ENCODE measurements at places on chromosomes 4 and X.

DNA sequence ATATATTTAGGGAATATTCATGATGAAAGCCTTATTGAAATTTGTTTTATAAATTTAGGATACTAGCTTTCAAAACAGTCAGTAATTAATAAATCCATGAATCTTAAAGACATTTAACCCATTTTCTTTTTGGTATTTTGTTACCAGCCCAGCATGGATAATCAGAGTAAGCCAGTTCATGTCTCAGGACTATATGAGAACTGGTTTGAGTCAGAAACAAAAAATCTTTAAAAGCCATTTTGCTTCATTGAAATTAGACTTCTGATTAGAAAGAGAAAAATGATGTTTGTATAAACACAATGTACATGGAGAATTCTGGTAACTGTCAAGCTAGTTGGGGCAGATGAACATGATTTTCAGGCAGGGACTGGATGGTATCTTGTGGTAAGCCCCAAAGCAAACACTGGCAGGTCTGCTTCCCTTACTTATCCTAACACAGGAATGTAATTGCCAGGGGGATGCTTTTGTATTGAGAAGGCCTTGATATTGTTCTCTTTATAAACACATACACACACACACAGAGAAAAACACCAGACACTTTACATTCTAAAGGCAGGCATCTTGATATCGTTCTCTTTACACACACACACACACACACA, 9.4 kb downstream of the ARHGAP10 start:
- DNase-seq: no peak

DNA sequence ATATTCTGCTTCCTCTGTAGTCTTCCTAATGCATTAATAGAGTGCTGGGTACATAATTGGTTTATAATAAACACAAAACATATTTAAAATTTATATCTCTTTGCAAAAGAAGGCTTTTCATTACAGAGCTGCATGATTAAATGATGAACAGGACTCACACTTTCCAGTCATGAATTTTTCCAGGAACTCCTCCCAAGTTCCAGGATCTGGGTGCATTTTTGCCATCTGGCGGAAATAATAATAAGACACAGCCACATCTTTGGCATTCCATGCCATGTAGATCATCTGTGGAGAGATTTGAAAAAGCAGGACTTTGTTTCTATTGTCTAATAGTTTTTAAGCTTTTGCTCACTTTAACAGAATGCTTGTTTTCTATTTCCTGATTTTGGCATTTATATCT, 40.2 kb upstream of the SULT1B1 start:
- DNase-seq: peak; percentile 15

DNA sequence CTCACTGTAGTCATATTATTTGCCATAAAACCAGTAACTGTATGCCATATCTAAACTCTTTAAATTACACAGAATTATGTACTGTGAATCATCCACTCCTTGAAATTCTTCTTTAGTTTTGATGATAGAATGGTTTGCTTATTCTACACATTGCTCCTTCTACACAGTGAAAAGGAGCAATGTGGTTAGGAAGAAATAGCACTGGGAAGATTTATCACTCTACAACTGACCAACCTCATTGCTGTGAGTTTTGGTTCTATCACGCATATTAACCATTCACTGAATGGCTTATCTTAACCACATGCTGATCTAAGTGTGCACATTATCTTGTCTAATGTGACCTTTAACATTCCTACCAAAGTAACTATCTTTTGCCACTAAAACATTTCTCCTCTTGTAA, 415.7 kb upstream of the NDST4 start:
- DNase-seq: peak; percentile 7

- DNase-seq: no peak
These were observed 36.3 kb upstream of the PDGFRA start for GRCh38 chr4:54192811-54193210.

DNA sequence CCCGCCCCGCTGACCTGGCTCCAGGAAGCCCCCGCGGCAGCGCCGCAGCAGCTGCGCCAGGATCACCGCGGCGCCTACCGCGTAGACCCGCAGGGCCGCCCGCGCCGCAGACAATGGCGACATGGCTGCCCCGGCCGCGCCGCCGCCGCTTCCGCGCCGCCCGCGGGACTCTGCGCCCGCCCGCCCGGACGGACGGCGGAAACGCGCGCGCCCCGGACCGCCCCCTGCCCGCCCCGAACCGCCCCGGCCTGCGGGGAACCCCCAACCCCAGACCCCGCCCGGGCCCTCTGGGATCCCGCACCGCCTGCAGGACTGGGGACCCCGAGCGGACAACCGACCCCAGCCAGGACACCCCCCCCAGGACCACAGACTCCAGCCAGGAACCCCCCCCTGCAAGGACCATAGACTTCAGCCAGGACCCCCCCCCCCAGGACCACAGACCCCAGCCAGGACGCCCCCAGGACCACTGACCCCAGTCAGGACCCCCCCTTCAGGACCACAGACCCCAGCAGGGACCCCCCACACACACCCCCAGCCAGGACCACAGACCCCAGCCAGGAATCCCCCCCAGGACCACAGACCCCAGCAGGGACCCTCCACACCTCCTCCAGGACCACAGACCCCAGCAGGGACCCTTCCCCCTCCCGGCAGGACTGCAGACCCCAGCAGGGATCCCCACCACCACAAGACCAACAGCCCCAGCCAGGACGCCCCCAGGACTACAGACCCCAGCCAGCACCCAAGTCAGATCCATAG, at the start of the genes DHRSX and ZBED1:
DHRSX (minus strand) TSS at position 174 of the 756 bp plus-strand sequence; CDS start at position 123, 51 bp downstream.
ZBED1 (minus strand) TSS at position 174 of the 756 bp plus-strand sequence. CDS start 10,257 bp downstream, outside the sequence.
- no peak for DNase-seq

DNA sequence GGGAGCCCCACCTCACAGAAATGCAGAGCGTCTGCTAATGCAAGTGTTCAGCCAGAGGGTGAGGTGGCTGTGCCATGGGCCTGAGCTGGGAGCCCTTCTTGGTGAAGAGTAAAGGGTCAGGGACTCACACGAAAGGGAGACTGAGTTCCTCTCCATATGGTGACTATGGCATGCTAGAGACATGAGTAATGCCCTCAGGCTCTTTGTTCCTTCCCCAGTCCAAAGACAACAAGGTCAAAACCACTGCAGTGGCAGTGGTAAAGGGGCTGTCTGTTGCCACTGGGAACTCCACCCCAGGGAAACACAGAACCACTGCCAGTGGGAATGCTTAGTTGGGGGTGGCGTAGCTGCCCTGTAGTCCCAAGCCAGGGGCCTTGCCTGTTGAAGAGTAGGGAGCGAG, 22.4 kb downstream of the RAB40AL start:
- DNase-seq: peak; percentile 17

GRCh38 chrX:2712890-2713840, 22.1 kb downstream of the CD99 start:
- no peak for DNase-seq

GRCh38 chr4:44985152-44985551, 258.8 kb upstream of the GNPDA2 start:
- DNase-seq: no peak

DNA sequence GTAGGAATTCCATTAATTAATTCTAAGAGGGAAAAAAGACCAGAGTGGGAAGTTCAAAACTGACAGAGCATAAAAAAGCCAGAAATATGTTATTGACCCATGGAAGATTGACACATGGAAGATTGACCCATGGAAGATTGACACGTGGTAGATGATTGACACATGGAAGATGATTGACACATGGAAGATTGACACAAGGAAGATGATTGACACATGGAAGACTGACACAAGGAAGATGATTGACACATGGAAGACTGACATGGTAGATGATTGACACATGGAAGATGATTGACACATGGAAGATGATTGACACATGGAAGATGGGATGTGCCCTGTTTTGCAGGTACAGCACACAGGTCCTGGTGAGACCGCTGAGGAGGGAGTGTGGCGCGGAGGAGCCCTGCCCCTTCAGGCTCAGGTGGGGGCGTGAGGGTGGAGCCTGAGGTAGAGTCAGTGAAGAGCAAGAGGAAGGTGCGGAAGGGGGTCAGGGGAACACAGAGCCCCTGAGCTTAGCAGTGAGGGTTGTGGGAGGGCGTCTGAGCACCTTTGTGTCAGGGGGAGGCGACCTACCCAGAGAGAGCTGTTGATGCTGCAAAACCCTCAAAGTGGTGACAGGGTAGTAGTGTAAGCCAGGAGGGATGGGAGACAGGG, 15.8 kb upstream of the PDE6B start:
- DNase-seq: no peak

DNA sequence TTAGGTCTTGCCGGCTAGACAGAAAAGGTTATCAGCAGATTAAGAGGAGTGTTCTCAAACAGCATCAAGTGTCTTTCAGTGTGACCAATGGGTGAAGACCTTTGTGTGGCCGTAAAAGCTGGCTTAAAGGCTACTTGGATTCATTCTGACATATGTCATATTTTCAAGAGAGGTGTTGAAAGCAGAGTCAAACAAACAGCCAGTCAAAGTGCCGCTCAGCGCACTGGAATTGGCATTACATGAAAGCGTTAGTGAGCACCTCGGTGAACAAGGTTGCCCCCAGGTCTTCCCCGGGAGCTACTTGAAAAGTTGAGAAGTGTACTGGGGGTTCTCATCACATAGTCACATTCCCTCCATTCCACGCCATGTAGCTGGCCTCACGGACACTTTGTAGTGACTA, 148.9 kb downstream of the SOX3 start:
- DNase-seq: no peak

GRCh38 chr4:108272561-108272960, 103.8 kb upstream of the LEF1 start:
- DNase-seq: no peak

DNA sequence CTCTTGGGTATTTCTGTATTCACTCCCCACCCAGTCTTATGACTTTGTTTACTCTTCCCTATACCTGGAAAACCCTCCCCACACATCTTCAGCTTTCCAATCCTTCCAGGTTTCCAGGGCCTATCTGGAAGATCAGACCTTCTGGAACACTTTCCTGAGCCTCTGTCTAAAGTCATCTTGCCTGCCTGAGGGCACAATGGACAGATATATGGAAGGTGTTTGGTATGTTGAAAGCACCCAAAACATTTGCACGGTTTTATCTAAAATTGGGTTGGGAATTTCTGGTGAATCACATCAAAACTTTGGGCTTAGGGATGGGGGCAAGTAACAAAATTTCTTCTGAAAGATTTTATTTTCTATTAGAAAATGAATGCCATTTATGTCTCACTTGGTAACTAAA, 16.0 kb downstream of the CLDN2 start:
- DNase-seq: no peak

DNA sequence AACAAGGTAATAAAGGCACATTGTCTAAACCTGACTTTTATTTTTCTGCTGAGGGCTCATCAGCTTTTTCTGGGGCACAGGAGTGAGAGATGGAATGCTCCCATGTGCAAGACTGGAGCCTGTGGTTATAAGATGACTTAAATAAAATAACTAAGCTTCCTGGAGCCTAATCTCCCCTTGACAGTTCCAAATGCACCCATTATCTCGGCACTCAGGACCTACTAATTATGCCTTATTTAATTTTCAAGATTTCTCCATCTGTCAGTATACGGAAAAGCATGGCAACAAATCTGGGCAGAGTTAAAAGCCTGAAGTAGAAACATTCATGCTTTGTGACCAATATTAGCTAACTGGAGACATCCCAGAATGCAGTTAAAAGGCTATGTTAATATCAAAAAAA, 416.7 kb upstream of the TEX13C start:
- DNase-seq: no peak

DNA sequence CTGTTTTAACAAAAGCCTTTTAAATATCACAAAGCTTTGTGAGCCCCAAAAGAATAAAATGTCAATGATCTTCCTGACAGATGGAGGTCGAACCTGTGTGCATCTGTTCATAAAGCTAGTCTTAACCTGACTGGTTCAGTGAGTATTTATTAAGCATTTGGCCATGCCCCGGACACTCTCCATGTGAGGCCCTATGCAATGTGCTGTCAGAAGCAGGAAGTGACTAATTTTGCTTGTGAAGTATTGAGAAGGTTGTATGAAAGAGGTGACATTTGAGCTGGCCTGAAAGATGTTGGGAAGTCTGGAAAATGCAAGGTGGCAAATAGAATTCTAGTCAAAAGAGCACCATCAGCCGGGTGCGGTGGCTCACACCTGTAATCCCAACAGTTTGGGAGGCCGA, 171.4 kb downstream of the MSL3 start:
- DNase-seq: no peak

DNA sequence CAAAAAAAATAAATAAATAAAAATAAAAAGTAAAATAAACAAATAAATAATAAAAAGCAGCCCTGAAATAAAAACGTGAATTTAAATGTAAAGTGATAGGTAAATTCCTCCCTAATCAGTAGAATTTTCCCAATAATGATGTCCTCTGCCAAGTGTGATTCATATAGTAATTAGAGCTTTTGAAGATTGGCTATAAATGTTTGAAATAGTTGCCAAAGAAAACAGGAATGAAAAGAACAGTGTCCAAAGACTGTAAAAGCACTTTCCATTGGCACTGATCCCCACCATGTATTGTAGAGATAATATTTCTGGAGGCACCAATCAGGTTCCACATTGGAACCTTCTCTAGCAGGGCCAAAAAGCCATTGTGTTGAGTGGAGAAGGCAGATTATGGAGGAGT, 25.9 kb upstream of the SMARCAD1 start:
- no peak for DNase-seq

DNA sequence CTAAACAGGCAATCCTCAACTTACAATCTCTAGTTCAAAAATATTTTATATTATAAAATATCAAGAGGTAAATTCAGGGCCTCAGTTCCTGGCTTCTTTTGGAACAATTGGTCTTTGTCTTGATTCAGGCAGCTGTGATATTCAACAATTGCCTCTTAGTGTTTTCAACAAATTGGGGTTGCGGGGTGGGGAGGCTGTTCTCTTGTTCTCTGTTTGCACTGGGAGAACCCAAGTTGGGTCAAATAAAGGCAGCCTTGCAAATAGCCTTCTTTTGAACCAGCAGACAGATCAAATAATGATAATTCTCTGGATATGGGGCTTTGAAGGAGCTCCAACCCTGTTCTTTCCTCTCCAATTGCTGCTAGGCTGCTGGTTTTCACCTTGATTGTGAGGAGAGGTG, 142.5 kb downstream of the COL4A5 start:
- DNase-seq: peak; percentile 17

DNA sequence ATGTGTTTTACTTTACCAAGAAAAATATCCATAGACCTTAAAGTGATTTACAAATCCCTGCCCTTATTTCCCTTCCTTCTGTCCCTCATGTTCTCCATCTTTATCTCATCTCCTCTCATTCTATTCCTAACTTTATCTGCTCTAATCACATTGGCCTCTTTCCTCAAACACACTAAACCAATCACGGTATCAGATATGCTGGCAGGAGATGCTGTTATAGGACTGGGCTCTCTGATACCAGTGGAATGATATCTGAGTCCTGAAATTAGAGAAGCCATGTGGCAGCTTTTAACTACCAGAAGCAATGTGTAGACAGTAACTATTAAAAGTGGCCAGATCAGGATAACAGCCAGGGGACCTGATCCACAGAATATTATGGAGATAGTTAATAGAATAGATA, 49.9 kb upstream of the GIMD1 start:
- no peak for DNase-seq
